ENCODE measurements at places on chromosomes 1 and 21. TPM values are rescaled to one million over a fixed set of nuclear protein-coding genes. Genes with fewer than 3 reads are reported as not detected.
A peak's percentile ranks its signal among the peaks of the same experiment; 100 is the strongest.

CTSE gene
- not detected for total RNA-seq

RPE65 gene
- not detected for total RNA-seq

DNA sequence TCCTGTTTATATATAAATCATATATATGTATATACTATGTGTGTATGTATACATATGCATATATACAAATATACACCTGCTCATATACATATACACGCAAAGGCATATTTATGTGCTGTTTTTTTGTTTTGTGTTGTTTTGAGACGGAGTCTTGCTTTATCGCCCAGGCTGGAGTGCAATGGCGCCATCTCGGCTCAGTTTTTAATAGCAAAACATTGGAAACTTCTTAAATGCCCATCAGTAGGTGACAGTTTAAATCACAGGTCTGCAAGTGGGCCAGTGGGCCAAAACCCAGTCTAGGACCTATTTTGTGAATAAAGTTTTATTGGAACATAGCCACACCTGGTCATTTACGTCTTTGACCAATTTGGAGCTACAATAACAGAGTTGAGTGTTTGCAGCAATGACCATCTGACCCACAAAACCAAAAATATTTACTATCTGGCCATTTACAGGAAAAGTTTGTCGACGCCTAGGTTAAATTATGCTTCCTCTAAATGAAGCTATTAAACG, 132.3 kb downstream of the TOMM20 start:
- DNase-seq: no peak

DNA sequence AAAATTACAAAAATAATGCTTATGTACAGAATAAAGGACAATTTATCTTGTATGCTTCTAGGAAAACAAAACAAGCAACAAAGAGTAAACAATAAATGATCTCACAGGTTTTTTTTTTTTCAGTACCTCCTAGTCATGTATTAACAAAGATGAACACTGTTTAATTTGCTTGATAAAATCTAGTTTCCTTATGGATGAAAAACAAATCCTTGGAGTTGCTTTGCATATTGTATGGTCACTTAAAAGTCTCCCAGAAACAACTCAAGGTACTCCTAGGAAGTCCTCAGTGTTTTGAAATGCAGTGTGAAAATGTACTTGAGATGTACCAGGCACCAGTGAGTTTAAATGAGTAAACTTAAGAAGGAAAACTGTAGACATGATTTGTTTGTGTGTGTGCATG, 686.0 kb upstream of the BRINP3 start:
- no peak for DNase-seq

DNA sequence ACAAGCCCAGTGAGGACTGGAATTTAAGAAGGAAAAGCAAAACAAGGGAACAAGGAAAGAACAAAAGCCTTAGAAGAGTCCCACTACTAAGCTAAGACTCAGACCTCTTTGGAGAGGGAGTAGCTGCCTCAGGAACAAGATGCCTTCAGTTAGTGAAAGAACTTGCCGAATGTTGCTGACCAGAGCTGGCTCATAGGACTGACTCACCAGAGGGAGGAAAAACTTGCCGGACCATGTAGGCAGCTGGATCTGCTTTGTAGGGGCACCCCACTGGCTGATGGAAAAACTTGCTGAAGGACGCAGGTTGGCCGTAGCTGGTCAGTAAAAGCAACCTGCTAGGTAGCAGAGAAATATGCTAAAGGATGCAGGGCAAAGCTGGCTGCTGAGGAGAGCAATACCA, 15.3 kb upstream of the ZSWIM5 start:
- DNase-seq: peak; percentile 41

- no peak for DNase-seq
Observed at GRCh38 chr1:244368279-244368678, 83.4 kb downstream of the ADSS2 start.

DNA sequence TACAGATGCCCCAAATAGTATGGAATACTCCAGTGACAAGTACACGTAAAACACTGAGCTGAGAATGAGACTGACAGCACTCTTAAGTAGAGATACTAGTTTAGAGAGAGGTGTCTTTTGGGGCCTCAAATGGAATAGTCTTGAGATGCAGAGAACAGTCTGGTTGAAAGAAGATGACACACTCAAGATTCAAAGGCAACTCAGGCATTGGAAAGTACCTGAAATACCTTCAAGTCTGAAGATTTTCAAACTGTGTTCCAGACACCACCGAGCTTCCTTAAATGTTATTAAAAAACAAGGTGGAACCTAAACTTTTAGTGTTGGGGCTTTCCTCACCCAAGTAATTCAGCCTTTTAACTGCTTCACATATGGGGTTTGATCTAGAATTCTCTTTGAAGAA, 437.7 kb downstream of the OMA1 start:
- DNase-seq: no peak

DNA sequence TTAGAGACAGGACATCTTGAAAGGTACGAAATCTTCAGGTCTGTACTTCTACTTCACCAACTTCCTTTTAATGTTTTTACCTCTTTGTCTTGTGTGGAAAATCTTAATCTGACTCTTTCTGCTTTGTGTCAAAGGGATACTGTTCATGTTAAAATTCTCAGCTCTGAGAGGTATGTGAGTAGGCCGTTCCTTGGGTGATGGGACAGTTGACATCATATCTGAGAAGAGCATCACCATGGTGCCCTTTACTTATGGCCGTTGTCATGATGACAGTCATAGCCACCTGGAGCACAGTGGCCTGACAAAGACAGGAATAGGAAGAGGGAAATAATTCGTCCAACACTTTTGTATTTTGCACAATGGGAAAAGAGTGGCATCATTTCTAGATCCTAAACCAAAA, 145.6 kb downstream of the FGGY start:
- DNase-seq: no peak

GRCh38 chr1:245051349-245052221, 103.2 kb upstream of the KIF26B start:
- DNase-seq: peak; percentile 53

DNA sequence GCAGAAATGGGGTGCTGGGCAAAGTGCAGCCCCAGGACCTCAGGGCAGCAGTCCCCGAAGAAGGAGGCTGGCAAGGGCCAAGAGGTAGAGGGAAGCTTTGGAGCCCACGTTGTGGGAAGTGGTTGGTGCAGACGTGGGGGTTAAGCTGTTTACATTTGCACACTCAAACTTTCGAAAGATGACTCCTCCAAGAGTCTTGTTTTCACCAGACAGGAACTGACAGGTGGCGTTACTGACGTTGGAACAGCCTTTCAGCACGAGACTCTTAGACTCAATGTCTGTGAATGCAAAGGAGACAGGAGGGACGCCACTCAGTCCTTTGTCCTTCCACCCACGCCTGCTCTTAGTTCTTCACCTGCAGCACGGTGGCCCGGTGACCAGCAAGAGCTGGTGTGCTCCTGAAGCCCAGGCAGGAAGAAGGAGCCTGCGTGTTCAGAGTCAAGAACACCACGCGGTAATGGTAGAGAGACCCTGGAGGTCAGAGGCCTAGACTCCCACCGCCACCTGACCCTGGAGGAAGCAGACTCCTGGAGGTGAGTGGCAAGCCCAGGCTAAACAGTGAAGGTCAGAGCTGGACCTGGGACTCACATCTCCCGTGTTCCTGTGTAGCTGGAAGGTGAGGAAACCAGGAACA, 15.9 kb downstream of the LYPD8 start:
- no peak for DNase-seq

GRCh38 chr1:109500941-109501381, 7.1 kb downstream of the CYB561D1 start:
- DNase-seq: peak; percentile 81

Measured in fibroblast of the aortic adventitia (primary cell).